ENCODE measurements at places on chromosomes 6 and 20. TPM values are rescaled to one million over a fixed set of nuclear protein-coding genes. Genes with fewer than 3 reads are reported as not detected.

DNA sequence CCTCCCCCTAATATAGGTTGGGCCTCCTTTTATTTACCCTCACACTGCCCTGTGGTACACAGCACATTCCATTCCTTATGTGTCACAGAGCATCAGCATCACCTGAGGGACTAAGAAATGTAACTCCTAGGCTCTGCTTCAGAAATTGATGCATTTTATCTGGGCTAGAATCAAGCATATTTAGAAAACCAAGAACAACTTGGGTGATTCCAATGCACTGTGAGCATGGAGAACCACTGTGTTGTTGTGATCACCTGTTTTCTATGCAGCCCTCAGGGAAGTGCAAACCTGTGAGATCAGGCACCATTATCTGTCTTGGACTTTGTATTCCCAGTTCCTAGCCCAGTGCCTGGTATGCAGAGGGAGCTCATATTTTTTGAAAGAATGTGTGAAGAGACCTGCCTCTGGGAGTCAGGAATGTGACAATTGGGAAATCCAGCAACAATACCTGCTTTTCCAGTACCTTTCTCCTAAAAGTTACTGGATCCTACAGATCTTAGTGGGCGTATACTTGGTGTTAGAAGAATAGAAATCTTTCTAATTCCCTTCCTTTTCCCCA is 7.0 kb downstream of the KAT14 start:
- no peak for DNase-seq

GRCh38 chr6:141443668-141444289 is 688.9 kb upstream of the GJE1 start:
- DNase-seq, result no peak

GRCh38 chr6:90621581-90621980 is 34.7 kb upstream of the MAP3K7 start:
- no peak for DNase-seq

- no peak for DNase-seq
These were observed 154.2 kb upstream of the MAFB start for GRCh38 chr20:40843251-40843650.

Gene TDRD6
- 0.25 TPM for polyA plus RNA-seq

Gene CGAS
- 1.1 TPM for polyA plus RNA-seq

Gene OPRM1
- not detected for polyA plus RNA-seq

Gene KLHDC3
- polyA plus RNA-seq, result 30.3 TPM

Gene PDE7B
- 0.01 TPM for polyA plus RNA-seq
